AG20443 (cell line): ENCODE measurements at places on chromosomes 4 and X.

DNA sequence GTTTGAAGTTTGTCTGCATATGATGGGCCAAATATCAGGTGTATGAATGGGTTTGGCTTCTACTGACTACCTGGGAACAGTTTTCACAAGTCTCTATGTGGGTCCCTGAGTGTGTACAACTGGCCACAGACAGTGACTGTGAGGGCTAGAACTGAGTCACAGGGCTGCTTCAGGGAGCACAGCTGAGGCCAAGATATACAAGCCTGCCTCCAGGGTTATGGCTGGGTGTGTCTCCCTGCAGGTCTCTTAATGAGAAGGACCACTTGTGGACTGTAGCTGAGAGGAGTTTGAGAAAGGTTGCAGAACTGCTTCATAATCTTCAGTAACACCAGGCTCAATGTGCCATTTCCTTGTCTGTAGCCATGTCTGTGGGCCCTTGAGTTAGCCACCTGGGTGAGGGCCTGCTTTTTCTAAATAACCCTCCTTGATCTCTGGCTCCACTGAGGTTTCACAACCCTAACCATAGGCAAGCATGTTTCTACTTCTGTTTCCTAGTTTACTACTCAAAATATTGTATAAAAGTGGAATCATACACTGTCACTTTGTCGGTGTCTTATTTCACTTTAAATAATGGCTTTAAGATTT lies 81.3 kb downstream of the ZNF732 start:
- no peak for DNase-seq

DNA sequence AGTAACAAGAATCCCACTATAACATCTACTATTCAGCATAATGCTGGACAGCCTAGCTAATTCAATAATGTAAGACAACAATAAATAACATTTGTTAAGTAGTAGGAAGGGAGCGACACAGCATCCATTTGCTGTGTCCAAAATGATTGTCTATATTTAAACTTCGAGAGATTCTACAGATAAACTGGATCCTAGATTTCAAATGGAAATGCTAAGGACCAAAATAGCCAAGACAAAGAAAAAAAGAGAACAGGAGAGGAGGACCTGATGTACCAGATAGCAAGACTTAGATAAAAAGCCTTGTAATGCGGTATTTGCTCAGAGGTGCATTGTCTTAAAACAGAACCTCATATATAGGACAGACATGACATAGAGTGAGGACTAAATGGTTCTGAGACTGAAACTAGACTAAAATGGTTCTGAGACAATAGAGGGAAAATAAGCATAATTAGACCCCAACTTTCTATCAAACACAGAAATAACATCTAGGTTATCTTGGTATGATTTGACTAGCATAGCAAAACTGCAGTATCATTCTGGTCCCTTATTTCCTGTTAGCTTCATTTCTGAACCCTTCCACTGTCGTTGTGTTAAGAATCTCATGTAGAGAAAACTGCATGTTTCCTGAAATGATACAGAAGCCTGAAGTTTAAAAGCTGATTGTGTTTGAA lies 3.8 kb downstream of the HPGDS start:
- no peak for DNase-seq

DNA sequence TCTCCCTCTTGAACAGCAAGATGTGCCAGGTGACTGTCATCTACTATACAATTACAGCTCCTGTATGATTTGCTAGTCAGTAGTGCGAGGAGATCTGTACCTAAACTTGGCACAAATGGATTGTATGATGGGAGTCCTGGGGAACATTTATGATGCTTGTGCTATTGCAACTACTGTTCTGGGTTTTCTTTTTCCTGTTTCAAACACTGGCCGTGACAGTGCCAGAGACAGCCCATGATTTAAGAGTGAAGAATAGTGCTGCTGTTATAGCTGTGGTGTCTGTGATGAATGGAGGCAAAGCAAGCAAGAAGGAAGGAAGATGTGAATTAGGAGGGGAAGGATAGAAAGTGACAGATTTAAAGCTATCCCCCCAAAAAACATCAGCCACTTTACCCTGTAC lies 1868.9 kb downstream of the PCDH7 start:
- DNase-seq, result no peak

DNA sequence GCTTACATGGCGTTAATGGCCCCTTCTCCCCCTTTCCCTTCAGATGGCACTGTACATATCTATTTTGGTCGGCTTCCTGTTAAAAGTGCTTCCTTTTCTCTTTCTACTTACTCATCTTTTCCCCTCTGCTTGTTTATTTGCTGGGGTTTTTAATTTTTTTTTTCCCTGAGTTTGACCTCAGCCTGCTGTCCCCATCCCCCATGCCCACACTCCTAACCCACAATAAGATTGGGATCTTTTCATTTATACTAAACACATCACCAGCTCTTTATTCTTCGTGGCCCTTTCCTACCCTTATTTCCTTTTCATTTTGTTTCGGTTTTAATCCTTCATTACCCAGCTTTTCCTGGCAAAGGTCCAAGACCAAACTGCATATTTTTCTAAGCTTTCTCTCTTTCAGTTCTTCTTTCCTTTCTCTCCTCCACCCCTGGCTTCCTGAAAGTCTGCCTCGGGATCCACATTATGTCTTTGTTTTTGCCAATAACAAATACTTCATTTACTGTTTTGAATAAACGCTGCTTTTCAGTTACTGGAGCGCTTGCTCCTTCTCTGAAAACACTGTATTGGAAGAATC lies 152.0 kb upstream of the USP9X start:
- peak; percentile 9 for DNase-seq

GRCh38 chrX:124902953-124903352 lies 416.7 kb upstream of the TEX13C start:
- no peak for DNase-seq

DNA sequence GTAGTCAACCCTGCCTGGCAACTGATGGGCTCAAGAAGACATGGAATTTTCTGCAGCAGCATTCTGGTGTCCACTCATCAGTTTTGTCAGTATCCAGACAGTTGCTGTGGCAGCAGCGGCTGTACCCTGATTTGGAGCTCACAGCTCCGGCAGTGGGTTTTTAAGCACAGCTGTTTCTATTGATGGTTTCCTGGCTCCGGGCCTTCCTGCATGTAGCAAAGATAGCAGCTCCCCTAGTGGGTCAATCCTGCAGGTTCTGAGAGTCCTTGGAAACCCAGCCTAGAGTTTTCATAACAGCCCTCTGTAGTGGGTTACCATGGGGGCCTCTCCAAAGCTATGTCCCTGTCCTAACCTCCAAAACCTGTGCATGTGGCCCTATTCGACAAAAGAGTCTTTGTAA lies 84.0 kb upstream of the ATP6AP2 start:
- DNase-seq, result peak; percentile 25

DNA sequence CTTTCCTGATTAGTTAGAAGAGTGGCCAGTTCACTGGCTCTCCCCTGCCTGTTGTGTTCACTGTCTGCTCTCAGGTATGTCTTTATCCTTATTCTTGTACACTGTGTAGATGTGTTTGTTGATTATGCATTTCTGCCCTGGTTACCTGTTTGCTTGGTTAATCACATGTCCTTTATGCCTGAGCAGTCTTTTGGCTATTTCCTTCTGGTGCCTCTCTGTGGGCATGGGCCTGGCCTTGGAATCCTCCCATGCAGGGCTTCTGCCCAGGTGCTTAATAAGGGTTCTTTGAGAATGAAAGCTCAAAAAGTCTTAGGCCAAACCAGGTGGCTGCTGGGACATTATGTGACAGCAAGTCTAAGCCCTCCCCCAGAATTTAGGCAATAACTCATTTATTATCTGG lies 26.5 kb downstream of the OTUD6A start:
- no peak for DNase-seq

DNA sequence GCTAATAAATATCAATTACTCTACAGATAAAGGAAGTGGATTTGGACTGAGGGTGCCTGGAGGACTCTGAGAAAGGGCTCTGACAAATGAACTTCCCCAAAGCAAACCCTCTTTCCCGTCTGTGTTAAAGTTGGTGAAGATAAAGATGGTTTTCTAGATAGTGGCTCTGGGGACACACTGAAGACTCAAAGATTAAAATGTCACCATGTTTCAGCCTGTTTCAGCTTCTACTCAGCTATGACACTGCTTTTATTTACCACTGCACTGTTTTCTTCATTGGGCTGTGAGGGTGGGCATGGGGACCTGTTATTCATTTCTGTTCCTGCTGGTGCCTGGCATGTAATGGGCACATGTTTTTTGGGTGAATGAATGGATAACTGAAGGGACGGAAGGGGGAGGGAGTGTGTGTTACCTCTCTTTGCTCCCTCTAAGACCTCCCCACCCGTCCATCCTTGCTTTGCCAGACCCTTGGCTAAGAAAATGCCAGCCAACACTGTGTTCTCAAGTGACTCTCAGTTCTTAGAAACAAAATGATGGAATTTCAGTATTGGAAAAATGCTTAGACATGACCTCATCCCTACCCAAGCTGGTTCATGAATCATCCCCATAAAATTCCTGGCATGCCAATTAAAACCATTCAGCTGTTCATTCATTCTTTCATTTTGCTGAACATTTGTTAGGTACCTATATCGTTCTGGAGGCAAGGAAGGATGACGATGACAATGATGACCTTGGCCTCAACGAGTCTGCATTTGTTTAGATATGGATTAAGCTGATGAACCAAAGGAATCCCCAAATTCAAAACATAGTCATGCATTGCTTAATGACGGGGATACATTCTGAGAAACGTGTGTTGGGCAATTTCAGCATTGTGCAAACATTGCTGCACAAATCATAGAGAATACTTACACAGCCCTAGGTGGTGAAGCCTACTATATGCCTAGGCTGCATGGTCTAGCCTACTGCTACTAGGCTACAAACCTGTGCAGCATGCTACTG lies 13.4 kb upstream of the STK32B start:
- peak; percentile 77 for DNase-seq

GRCh38 chr4:145480257-145480656 lies 1.4 kb upstream of the SMAD1 start:
- no peak for DNase-seq

- DNase-seq, result no peak
These were observed 41.1 kb downstream of the HPF1 start for GRCh38 chr4:169716677-169717076.

DNA sequence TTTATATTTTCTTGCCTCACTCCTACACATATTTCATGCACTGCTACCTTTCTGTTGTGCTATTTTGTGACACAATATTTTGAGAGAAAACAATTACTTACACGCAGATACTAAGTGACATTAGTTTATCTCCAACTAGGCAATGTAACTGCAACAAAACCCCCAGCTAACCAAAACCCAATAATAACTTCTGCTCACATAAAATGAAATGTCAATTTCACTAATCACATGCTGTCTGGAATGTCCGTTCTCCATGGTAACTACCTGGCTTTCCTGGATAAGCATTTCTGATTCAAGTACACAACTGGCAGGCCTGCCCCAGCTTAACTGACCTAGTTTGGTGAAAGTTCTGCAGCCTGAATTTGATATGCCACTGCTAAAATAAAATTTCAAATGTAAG lies 313.5 kb downstream of the TMA16 start:
- no peak for DNase-seq

GRCh38 chr4:40114206-40114605 lies 57.6 kb downstream of the N4BP2 start:
- DNase-seq, result no peak
